ENCODE measurements at places on chromosomes 7 and 10.

- DNase-seq = no peak
Observed at GRCh38 chr10:121087688-121088087, 236.5 kb downstream of the WDR11 start.

DNA sequence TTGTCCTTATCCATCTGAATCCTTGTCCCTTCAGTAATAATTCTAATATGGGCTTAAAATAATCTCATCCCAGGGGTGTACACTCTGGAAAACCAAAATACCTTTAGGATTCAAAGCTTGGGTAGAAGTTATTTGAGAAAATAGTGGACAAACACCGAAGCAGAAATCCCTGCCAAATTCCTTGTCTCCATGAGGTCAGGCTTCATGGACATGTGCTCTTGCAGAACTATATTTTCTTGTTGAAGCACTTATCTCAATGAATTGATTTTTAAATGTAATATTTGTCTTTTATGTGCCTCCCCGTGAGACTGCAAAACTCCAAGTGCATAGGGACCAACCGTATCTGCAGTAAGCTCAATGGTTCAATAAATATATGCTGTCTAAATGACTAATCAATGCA lies 1153.3 kb upstream of the AUTS2 start:
- DNase-seq = no peak

DNA sequence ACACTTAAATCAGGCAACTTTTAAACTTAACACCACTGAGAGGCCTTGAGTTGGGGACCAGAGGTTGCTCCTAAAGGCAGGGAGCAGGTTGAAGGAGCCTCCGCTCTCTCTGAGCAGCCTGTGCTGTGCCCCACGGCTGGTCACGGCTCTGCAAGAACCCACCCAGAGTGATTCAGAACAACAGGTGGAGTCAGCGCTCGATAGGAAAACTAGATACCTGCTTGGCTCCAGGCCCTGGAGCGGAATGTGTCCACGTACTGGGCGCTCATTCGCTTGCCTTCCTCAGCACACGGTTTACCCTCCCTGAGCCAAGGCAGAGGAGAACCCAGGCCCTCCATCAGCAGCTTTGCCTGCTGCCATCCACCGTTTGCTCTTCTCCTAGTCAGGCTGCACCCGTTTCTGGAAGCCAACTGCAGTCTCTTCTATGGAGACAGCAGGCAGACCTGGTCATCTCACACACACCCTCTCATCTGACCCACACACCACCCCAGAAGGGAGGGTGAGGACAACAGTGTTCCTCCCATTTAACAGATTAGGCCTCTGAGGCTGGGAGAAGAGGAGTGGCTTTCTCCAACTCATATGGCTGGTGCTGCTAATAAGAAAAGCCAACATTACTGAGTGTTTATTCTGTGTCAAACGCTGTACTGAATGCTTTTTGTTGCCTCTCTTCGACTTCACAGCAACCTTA lies 37.6 kb upstream of the PDCD4 start:
- DNase-seq = no peak

DNA sequence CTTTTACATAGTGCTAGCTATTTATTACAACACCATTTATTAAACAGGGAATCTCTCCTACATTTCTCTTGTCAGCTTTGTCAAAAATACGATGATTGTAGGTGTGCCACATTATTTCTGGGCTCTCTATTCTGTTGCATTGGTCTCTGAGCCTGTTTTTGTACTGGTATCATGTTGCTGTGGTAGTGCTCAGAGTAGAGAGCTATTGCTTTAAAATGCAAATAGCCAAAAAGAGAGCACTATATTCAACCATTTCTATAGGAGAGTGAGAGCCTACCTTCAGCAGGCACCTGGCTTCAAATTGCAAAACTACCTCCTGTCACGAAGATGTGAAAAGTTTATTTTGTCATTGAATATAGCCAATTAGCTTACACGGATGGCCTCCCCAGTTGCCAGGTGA lies 8.1 kb downstream of the ZNF92 start:
- no peak for DNase-seq

GRCh38 chr10:126432507-126432906 lies 44.2 kb upstream of the ADAM12 start:
- DNase-seq = no peak

GRCh38 chr7:99305473-99306260 lies 20.0 kb upstream of the ARPC1A start:
- no peak for DNase-seq

DNA sequence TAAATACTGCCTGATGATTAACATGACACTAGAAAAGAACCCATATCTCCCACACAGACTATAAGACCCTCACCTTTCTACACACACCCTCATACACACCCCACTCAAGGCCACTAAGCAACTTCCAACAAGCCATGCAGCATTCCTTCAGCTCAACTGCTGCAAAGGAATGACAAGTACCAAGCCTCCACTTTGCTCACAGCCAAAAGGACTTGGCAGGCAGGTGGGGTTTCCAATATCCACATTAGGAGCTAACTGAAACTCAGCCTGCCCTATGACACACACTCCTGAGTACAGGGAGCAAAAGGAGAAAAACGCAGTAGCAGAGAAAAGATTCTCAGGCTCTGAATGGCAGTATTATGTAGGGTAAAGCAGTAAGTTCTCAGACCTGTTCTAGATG lies 13.4 kb downstream of the USP54 start:
- no peak for DNase-seq

DNA sequence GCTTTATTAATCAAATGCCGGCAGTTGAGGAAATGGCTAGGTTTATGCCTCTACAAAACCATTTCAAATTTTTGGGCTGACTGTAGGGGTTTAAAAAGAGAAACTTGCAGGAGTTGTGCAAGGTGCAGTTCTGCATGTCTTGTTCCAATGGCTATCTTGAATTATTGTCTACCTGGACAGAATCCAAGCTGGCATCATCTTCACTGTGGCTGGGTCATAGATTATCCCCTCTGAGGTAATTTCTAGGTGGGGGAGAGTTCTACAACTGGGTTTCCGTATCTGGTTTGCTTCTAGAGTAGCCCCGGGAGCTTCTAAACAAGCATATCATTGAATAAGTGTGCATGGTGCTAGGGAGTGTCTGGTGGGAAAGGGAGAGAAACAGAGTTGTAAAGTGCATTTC lies 16.9 kb downstream of the BET1 start:
- DNase-seq = no peak

- DNase-seq = no peak
Observed at GRCh38 chr10:126017961-126018560, 121.7 kb downstream of the FANK1 start.

DNA sequence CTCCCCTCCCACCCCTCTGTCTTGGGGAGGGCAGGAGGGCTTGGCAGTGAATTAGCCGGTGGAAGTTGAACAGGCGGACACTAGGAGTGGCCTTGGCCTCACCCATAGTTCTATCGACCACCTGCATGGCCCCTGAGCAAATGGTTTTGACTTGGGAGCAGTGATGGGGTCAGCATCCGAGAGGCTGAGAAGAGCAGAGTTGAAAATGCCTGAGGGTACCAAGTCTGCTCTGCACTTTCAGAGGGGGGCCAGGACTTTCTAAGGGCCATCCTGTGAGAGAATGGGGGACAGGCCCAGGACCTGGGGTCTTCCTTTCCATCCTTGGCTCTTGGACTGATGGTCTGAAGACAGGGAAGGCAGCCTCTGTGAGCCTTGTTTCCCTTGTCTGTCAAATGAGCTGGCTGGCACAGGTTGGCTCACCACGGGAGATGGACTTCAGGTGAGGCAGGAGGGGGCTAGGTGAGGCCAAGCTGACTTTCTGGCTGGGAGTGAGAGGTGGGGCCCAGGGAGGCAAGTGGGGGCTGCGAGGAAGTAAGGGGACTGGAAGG lies 29.4 kb downstream of the CDH23 start:
- DNase-seq = no peak

- no peak for DNase-seq
Observed at GRCh38 chr10:96038476-96039387, 4.7 kb upstream of the CCNJ start.

DNA sequence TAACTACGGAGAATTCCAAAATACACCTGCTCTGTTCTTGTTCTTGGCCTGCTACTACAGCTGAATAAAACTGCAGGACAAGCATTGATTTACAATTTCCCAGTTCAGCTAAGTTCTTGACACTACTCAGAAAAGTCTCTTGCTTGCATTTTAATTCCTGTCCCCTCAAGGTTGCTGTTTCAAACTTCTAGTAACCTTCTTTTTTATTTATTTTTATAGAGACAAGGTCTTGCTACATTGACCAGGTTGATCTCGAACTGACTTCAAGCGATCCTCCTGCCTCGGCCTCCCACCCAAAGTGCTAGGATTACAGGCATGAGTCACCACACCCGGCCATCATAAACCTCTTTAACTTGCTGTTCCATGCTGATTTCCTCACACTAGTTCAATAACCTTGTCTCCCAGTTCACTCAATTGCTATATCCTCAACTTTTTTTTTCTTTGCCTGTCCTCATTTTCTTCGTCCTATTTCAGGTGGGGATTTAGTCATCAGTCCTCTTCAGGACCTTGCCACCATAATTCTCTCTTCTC lies 79.9 kb downstream of the ARHGAP21 start:
- DNase-seq = no peak

DNA sequence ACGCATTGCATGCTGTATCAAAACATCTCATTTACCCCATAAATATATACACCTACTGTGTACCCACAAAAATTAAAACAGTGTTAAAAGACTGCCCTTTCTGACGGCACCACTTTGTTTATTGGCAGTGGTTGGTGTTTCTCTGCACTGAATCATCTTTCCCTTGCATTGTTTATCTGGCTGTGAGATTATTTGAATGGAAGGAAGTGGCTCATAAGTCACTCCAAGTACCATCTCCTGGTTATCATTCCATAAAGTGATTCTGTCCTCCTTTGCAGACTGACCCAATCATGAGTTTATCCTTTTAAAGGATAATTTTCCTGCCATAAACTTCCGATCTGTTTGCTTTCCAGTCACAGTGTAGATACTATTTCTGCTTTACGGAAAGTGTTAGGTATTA lies 183.8 kb downstream of the CAMK1D start:
- no peak for DNase-seq

DNA sequence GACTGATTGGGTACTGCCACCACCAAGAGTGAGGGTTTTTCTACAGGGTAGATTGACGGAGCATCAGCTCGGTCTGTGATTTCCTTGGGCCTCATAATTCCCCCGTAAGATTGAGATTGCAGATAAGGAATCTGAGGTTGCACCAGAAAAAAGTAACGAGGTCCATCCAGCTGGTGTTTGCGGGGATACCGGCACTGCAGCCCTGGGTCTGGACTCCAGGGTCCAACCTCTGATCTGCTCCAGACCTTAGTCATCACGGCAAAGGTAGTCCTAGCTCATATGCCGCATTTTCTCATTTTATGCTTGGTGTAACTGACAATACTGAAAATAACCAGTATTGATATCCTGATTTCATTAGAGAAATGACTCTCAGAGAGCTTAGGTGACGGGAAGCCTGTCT lies 3.9 kb downstream of the CARD11 start:
- DNase-seq = no peak

DNA sequence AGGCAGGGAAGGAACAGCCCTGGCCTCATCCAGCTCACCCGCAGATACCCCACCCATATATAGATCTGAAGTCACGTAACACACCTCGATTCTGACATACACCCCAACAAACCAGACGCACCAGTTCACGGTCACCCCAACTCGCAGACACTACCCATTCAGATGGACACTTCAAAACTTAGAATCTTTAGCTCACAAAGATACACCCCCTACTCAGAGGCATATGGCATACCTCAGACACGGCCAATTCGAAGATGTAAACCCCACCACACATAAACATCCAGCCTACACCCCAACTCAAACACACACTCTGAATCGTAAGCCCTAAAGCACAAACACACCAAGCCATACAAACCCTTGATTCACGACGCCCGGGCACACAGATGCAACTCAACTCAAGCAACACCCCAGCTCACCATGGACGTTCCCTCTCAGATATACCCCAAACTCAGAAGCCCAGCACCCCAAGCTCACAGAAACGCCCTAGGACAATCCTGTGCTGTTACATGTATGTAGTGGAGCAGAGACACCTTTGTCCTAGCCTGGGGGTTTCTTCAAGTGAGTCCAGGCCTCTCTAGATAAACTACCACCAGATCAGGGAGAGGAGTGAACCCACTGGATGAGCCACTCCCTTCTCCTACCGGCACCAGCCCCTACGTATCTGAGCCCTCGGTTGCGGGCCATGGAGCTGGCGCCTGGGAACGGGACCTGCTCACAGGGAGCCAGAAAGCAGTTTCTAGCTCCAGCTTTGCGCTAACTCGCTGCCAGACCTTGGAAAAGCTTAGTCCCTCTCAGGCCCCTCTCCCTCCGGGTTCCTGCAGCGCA lies 8.8 kb downstream of the PSD start:
- no peak for DNase-seq

DNA sequence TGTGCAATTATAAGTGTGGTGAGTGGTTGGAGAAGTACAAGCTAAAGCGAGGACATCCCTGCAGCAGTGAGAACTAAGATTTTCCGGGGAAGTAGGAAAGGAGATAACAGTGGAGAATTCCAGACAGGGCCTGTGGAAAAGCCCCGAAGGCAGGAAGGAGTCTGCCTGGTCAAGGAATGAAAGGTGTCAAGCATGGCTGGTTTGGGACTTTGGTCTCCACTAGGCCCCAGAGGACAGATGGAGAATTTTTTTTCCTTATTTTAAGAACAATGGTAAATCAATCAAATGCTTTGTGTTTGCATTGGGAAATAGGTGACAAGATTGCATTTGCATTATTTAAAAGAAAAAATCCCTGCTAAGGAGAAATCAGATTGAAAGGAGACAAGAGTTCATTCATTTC lies 3.2 kb upstream of the CEP55 start:
- no peak for DNase-seq

- DNase-seq = no peak
Observed at GRCh38 chr7:115676080-115676479, 354.5 kb downstream of the TFEC start.

DNA sequence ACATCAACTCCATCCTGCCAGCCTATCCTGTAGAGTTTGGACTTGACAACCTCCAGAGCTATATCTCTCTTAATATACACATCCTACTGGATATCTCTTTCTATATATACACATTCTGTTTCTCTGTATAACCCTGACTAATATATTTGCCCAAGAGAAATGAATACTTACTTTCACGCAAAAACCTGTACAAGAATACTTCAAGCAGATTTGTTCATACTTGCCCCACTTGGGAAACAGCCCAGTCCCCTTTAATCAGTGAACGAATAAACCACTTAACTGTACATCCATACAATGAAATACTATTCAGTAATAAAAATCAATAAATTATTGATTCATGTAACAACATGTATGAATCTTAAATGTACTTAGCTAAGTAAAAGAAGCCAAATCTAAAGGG lies 251.1 kb upstream of the PHYHIPL start:
- no peak for DNase-seq

DNA sequence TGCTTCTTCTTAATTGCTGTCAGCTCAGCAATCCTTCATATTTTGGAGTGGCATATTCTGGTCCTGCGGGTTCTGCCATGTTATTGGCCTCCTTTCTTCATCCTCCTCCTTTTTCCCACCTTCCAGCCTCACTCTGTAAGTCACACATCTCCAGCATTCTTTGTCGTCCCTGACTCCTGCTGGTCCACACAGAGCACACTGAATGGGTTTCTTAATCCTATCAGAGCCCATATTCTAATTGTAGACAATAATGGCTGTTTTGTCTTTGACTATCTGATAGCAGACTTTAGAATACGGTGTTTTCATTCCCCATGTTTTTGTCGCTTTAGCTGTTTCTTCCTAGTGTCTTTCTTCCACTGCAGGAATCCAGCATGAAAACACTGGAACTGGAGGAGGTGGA lies 389.6 kb downstream of the REEP3 start:
- DNase-seq = no peak
